ENCODE measurements at places on chromosomes 7 and 10.

DNA sequence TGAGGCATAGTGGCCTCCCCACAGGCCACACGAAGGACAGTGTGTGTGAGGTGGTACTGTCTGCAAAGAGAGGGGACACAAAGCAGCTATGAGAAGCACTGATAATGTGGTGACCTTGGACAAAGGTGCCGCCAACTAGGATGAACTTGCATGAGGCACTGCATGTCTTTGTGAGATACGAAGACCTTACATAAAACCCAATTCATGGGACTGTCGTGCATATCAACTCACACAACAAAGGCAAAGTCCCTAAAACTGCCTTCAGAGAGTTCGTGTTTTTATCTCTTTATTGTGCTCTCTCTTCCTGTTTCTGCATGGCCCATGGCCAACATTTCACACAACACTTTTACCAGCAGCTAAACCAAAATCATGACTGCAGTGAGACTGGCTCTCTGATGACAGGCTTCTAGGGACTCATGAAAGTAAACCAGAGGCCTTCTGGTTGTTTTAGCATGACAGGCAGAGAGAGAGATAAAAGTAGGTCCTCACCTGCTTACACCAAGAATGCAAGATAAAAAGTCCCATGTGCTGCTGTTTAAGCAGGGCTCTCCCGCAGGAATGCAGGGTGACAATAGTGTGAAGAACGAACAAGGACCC, 347.8 kb downstream of the ELMO1 start:
- DNase-seq: no peak

DNA sequence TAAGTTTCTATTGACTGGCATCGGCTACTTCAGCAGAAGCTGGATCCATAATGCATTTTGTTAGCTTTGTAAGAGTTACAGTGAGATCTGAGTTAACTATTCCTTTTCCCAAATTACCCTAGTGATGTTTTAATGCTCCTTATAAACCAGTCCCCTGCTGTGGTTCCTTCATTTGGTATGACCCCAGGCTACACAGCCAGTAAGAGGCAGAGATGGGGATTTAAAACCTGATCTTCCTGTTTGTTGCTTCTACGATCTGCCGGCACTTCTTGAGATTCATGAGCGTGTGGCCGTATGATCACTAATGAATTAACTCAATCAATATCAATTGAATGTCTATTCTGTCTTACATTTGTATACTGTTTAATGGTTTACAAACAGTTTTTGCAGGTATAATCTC, 86.1 kb downstream of the CACNB2 start:
- DNase-seq: no peak

- no peak for DNase-seq
Observed at GRCh38 chr7:44990109-44991023, 9.6 kb upstream of the CCM2 start.

GRCh38 chr10:126465771-126466170, 77.5 kb upstream of the ADAM12 start:
- no peak for DNase-seq

- DNase-seq: no peak
Observed at GRCh38 chr7:112074464-112074863, 131.7 kb downstream of the DOCK4 start.

DNA sequence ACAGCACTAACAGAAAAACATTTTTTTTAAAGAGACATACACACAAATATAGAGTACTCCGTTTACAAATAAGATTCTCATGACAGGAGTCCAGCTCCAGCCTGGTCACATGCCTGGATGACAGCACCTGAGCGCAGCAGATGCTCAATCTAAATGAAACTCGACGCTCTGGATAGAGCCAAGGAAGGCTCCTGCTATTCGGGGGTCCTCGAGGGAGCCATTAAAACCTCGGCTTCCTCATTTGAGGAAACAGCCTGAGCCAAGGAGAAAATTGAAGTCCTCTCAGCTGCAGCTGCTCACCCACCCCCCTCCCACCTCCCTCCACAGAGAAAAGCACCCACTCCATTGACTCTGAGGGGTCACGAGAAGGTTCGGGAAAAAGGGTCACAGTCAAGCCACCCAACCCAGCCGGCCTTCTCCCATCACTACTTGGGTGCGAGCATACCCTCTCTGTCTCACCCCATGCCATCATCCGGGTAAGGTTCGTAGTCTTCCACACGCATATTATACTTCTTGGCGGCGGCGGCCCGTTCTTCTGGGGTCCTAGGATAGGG, 673 bp downstream of the NDUFB8 start:
- no peak for DNase-seq

GRCh38 chr7:1158203-1159126, 1.5 kb downstream of the ZFAND2A start:
- no peak for DNase-seq

DNA sequence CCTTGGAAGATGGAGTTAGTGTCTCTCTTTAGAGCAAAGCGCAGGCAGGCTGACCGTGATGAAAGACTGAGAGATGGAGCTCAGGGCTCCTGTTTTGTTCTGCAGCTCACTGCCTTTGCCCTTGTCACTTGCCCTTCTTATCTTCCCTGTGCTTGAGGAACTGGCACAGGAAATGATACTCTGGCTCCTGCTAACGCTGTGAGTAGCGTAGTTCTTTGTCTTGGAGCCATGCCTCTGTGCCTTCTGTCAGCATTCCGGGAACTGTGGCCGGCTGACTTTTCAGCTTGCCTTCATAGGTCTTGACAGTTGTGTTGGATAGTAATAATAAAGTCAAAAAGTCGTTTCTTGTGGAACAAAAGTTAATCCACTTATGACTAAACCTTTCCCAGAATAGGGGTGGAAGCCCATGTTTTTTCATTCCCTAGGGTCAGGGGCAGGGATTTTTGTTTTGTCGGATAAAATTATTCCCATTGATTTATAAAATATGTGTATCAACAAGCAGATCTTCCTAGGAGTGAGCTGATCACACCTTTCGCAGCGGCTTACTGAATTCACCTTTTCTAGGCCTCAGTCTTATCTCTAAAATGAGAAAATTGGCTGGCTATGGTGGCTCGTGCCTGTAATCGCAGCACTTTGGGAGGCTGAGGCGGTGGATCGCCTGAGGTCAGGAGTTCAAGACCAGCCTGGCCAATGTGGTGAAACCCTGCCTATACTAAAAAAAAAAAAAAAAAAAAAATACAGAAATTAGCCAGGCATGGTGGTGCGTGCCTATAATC, 16.6 kb upstream of the TMEM236 start:
- no peak for DNase-seq
